Stimulated activated CD4-positive, alpha-beta T cell treated with anti-CD3 and anti-CD28 coated beads, TNF-alpha, amount 100 ng/mL, for 48 hours (primary cell): ENCODE measurements at places on chromosomes 1 and 21.

DNA sequence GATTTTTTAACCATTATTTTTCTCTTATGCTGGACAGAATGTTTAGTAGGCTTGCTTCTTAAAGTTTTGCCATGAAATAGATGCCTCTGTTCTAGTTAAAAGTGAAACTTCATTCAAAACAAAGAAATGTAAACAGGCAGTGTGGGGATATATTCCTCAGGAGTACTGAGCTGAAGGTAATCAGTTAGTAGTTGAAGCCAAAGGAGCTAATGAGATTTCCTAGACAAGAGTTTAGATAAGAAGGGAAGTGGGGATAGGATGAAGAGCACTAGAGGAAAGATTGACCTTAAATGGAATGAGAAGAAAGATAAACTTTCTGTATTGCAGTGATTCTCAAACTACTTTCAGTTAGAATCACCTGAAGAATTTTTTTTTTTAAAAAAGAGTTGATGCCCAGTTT lies 23.9 kb downstream of the PRRC2C start:
- DNase-seq, result no peak

- no peak for DNase-seq
Measured at GRCh38 chr1:104467590-104467989, 717.9 kb downstream of the AMY1C start.

DNA sequence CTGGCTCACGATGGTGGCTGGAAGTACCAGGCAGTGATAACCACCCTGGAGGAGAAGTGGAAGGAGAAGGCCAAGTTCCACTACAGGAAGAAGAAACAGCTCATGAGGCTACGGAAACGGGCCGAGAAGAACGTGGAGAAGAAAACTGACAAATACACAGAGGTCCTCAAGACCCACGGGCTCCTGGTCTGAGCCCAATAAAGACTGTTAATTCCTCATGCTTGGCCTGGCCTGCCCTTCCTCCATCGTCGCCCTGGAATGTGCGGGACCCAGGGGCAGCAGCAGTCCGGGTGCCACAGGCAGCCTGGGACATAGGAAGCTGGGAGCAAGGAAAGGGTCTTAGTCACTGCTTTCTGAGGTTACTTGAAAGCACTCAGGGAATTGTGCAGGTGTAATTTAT lies 10.8 kb downstream of the IL24 start:
- no peak for DNase-seq

DNA sequence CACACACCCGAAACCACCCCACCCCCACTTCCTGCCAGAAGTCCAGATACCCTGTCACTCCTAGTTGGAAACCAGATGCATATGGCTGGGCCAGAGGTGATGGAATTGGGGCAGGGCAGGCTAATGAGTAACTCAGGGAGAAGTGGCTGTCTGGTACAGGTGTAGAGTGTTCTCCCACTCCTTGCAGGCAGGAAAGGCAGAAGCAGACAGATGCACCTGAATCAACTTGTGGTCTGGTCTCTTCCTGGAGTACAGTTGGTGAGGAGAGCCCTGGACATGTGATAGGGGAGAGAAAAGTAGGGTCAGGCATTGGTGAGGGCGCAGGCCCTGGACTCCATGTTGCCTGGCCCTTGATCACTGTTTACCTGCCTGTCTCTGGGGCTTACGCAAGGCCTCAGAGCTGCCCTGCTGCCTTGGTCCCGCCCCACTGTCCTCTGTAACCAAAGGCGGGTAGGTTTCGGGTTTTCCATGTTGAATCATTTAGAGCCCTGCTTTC lies 2.5 kb downstream of the CGN start:
- DNase-seq, result no peak

- no peak for DNase-seq
Measured at GRCh38 chr1:195097316-195097715, 1510.9 kb downstream of the KCNT2 start.

- no peak for DNase-seq
Measured at GRCh38 chr1:187928696-187929095, 1099.9 kb downstream of the PLA2G4A start.

DNA sequence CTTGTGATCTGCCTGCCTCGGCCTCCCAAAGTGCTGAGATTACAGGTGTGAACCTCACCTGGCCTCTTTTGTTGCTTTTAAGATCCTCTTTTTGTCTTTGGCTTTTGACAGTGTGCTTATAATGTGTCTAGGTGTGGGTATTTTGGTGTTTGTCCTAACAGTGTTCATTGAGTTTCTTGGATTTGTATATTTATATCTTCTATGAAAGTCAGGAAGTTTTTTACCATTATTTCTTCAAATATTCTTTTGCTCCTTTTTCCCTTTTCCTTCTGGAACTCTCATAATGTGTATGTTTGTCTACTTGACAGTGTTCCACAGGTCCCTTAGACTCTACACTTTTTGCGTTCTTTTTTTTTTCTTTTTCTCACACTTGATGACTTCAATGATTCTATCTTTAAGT lies 59.1 kb downstream of the URB2 start:
- DNase-seq, result no peak

- no peak for DNase-seq
Measured at GRCh38 chr1:9753121-9753531, 70.6 kb downstream of the CLSTN1 start.

GRCh38 chr1:95340061-95340460 lies 106.1 kb downstream of the RWDD3 start:
- DNase-seq, result no peak

- no peak for DNase-seq
Measured at GRCh38 chr21:40191616-40192015, 324.4 kb downstream of the PCP4 start.

- DNase-seq, result no peak
Measured at GRCh38 chr1:246108278-246108925, 398.7 kb downstream of the SMYD3 start.

GRCh38 chr1:198933515-198934222 lies 294.8 kb downstream of the PTPRC start:
- no peak for DNase-seq

DNA sequence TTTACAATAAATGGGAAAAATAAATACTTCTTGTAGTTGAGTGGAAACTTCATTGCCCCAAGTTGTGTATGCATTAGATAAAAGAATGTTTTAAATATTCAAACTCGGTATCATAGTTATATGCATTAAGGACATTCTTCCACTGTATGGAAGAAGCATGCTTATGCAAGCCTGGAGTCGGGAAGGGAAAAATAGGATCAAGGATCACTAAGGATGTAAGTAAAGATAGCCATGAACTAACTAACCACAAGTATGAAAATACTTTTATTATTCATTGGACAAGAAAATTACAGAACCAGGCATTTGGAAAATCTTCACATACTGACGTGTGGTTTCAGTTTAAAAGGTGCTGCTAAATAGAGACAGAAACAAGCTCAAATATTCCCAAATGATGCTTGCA lies 26.9 kb upstream of the DPYD start:
- DNase-seq, result no peak

DNA sequence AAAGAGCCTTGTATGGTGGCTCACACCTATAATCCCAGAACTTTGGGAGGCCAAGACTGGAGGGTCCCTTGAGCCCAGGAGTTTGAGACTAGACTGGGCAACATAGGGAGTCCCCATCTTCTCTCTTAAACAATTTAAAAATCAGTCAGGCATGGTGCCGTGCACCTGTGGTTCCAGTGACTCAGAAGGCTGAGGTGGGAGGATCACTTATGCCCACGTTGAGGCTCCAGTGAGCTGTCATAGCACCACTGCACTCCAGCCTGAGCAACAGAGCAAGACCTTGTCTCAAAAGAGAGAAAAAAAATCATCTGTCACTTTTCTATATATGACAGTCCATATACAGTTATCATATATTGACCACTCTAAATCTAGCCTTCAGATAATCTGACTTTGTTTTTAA lies 658.3 kb downstream of the LTN1 start:
- no peak for DNase-seq

DNA sequence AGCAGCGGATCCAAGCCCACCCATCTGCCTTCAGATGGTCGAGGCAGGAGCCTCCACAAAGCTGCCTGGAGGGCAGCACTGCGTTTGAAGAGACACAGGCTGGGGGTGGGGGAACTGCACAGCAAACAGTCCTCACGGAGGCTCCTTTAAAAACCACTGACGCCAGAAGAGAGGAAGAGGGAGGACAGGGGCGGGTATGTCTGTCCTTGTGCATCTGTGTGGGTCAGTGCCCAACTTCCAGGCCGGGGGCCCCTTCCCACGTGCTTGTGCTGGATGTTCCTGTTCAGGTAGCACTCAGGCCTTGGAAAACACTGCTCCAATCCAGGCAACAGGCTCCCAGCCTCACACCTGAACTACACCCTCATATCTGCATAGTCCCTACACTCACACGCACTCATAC lies 7.7 kb downstream of the AHDC1 start:
- DNase-seq, result no peak

GRCh38 chr21:36209626-36210171 lies 53.1 kb downstream of the DOP1B start:
- DNase-seq, result no peak

DNA sequence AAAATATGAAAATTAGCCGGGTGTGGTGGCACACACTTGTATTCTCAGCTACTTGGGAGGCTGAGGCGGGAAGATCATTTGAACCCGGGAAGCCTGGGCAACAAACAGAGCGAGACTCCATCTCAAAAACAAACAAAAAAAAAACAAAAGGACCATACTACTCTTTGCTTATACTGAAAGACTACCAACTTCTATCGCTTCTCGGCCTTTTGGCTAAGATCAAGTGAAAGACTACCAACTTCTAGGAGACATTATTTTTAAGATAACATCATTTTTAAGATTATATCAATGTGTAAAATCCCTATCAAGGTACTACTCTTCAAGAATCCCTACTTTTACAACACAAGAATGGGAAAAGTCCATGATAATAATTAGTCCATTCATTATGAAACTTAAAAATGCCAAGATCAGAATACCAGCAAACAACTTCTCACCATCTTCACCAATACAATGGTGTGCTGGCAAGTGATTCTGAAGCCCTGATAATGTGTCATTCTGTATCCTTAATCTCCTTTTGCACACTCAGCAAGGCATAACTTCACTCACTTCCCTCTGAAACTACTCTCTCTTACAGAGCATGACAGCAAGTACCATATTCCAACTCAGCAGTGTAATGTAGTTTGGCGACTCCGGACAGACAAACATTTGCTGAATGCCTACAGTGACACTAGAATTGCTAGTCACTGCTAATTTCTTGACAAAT lies 1.7 kb downstream of the PTP4A2 start:
- no peak for DNase-seq

- DNase-seq, result no peak
Measured at GRCh38 chr1:65758128-65758527, 34.6 kb upstream of the PDE4B start.

- no peak for DNase-seq
Measured at GRCh38 chr1:207191061-207191460, 87.0 kb downstream of the C4BPA start.

- no peak for DNase-seq
Measured at GRCh38 chr1:241999026-241999425, at the start of gene MAP1LC3C. MAP1LC3C (minus strand) TSS chr1:241999098; CDS start chr1:241999008, 90 bp downstream.

GRCh38 chr1:163471779-163472650 lies 150.3 kb downstream of the NUF2 start:
- DNase-seq, result no peak

DNA sequence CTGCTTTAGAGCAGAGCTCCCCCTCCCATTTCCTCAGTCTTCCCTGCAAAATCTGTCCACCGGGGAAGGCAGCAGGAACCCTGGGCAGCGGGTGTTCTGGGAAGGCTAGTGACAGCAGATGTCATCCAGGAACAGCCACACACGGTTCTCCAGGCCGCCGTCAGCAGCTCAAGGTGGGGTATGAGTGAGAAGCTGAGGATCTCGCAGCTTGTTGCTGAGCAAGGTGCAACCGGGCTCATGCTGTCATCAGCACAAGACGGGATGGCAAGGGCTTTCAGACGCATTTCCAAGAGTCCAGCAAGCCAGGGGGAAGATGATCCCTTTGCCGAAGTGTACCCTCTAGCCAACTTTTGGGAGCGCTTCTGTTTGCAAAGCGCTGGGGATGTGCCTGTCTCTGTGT lies 23.0 kb upstream of the SPSB1 start:
- no peak for DNase-seq

- DNase-seq, result no peak
Measured at GRCh38 chr1:112457241-112457640, 51.5 kb upstream of the WNT2B start.

- DNase-seq, result no peak
Measured at GRCh38 chr21:17514124-17514845, 1.4 kb downstream of the CXADR start.

DNA sequence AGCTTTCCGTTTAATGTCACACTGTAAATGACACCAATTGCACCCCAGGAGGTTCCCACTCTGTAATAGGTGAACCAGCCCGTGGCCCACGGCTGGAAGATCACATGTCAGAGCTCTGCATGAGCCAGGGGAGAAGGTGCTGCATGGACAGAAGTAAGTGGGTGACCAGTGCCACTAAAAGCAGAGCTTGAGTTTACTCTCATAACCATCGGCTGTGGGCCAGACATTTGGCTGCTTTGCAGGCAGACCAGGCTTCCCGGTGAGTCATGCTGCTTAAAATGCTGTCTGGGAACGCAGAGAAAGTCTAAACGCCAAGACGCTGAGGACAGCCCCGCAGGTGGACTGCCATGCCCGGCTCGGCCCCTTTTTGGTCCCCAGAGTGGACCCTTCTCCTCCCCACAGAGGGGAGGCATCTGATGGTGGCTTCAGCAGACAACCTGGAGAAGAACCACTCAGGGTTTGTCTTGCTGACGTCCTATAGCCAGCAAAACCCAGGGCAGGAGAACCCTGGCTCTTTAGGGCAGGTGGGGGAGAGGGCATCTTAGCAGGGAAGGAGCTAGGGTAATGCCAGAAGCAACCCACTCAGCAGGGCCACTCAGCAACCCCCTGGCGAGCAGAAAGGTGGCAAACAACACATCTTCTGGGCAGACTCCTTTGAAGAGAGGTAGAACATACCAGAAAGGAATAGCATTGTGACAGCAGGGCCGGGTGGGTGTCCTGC lies 7.3 kb downstream of the KIAA2013 start:
- DNase-seq, result no peak

DNA sequence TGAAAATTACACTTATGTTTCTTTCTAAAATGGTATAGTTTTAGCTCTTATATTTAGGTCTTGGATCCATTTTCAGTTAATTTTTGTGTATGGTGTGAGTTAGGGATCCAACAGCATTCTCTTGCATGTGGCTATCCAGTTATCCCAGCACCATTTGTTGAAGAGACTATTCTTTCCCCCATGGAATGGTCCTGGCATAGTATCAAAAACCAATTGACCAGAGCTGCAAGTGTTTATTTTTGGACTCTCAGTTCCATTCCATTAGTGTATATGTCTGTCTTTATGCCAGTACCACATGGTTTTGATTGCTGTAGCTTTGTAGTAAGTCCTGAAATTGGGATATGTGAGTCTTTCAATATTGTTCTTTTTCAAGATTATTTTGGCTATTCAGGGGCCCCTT lies 14.3 kb downstream of the TTLL10 start:
- no peak for DNase-seq

GRCh38 chr1:173122958-173123852 lies 72.5 kb upstream of the TNFSF18 start:
- DNase-seq, result no peak

DNA sequence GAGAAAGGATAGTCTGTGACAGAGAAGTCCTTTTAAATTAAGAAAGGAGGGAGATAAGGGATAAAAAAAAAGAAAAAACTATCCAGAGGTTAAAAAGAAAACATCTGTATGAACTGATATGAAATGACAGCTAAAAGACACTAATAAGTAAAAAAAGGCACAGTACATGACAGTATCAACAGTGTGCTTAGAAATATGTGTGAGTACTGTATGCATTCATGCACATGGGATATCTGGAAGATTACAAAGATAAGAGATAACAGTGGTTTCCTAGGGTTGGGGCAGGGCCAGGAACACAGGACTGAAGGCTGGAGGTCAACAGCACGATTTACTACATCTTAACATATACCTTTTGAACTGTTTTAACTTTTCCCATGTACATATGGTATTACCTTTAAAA lies 13.3 kb downstream of the PTP4A2 start:
- DNase-seq, result no peak
